ENCODE measurements at places on chromosomes 5 and 9.

GRCh38 chr9:20844916-20845315 lies 160.9 kb downstream of the FOCAD start:
- H3K36me3 ChIP-seq = no peaks in the 10 kb centered on the region
- no peaks in the 10 kb centered on the region for H3K4me1 ChIP-seq
- no peaks in the 10 kb centered on the region for H3K27me3 ChIP-seq

GRCh38 chr9:113148781-113149510 lies 1.9 kb upstream of the SLC31A2 start:
- H3K27me3 ChIP-seq = peaks cover 17% of the 10 kb centered on the region
- no peak overlapping the region for H3K27ac ChIP-seq
- no peak for DNase-seq
- H3K4me3 ChIP-seq = no peak overlapping the region
- H3K4me1 ChIP-seq = no peaks in the 10 kb centered on the region

GRCh38 chr5:87302061-87302460 lies 34.4 kb downstream of the RASA1 start:
- no peaks in the 10 kb centered on the region for H3K27me3 ChIP-seq
- H3K4me3 ChIP-seq = no peak overlapping the region
- no peak overlapping the region for H3K27ac ChIP-seq
- 0 out of 2 replicates have a peak, but pooled peaks cover under 1% of the 10 kb centered on the region for H3K4me1 ChIP-seq
- no peaks in the 10 kb centered on the region for H3K36me3 ChIP-seq

GRCh38 chr9:33778700-33779351 lies 16.5 kb upstream of the PRSS3 start:
- no peaks in the 10 kb centered on the region for H3K4me1 ChIP-seq
- H3K27ac ChIP-seq = no peak overlapping the region
- H3K4me3 ChIP-seq = no peak overlapping the region

- H3K4me3 ChIP-seq = no peak overlapping the region
- no peaks in the 10 kb centered on the region for H3K27me3 ChIP-seq
- 0 out of 2 replicates have a peak, but pooled peaks cover 3% of the 10 kb centered on the region for H3K36me3 ChIP-seq
- H3K4me1 ChIP-seq = no peaks in the 10 kb centered on the region
- DNase-seq = peak; percentile 10
Measured at GRCh38 chr5:132143148-132143547, 69.6 kb downstream of the CSF2 start.

DNA sequence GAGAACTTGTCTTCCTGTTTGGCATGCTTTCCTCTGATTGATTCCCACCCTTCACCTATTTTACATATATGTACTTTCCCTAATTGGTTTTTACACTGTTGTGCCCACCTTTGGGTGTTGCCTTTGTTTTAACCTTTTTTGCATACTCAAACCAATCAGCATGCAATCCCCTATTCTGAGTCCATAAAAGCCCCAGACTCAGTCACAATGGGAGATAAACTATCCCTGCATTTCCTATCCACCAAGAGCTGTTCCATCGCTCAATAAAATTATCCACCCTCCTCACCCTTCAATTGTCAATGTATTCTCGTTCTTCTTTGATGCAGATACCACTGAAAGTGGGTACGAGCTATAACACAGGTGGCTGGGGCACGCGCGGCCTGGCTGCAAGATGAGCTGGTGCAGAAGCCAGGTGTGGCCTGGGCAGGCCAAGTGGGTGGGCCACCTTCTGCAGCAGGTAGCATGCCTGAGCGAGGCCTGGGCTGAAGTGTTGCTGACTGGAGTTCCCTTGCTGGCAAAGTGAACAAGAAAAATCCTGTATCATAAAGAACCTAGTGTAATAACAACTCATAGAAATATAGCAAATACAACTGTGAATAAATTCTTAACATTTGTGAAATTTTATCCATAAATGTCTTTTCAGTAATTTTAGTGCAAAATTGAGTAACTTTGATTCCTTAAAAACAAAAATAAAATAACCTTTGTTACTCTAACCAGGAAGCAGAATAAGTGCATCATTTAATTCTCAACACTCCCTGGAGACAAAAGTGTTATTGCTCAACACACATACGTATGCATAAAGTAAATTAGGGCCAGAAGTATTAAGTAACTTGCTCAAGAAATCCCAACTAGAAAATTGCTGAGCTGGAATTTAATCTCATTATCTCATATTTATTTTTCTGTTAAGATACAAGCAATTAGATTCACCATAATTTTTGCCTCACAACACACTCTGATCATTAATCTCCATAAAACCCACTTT lies 685.3 kb upstream of the EDIL3 start:
- no peaks in the 10 kb centered on the region for H3K36me3 ChIP-seq
- DNase-seq = no peak
- H3K4me1 ChIP-seq = no peaks in the 10 kb centered on the region
- no peak overlapping the region for H3K27ac ChIP-seq

DNA sequence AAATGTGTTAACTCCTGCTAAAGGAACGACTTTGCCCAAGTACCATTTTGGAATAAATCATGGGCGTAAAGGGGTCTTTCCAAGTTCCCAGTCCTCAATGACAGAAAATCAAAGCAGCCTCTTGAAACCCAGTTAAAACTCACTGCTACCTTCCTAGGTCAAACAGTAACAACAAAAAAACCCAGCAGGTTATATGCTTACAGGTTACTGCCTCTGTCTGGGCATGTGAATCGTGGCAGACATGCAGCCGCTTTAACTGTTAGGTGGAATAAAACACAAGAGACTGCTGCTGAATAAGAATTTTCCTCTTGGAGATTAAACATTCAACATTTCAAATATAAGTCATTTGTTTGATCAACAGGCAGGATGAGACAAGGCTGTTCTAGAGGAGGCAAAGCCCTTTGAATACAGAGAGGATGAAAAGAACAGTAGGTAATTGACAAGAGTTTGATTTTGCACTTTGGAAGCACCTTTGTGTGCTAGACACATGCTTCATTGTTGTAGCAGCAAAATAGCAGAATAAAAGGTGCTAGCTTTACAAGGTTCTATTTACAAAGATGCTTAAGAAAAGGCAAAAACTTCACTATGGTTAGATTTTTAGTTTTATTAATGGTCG lies 319.4 kb downstream of the NDUFS4 start:
- no peaks in the 10 kb centered on the region for H3K27me3 ChIP-seq
- H3K4me1 ChIP-seq = peaks cover 27% of the 10 kb centered on the region
- H3K4me3 ChIP-seq = no peak overlapping the region

DNA sequence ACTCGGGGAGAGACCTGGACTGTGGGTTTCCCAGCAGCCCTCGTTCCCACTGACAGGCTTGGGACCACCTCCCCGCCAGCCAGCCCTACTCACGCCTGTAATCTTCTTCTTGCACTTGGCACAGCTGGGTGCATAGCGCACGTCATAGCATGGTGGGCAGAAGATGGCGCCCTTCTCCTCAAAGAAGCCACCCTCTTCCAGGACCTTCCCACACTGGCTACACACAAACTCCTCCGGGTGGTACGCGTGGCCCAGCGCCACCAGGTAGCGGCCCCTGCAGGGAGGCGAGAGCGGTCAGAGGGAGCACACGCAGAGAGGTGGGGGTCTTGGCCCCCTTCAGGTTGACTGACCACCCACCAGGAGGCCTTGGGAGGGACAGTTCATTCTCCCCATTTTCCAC lies 9.4 kb downstream of the PDLIM7 start:
- DNase-seq = no peak
- no peaks in the 10 kb centered on the region for H3K27me3 ChIP-seq
- no peak overlapping the region for H3K4me3 ChIP-seq
- no peak overlapping the region for H3K27ac ChIP-seq
- H3K4me1 ChIP-seq = peaks cover 5% of the 10 kb centered on the region

DNA sequence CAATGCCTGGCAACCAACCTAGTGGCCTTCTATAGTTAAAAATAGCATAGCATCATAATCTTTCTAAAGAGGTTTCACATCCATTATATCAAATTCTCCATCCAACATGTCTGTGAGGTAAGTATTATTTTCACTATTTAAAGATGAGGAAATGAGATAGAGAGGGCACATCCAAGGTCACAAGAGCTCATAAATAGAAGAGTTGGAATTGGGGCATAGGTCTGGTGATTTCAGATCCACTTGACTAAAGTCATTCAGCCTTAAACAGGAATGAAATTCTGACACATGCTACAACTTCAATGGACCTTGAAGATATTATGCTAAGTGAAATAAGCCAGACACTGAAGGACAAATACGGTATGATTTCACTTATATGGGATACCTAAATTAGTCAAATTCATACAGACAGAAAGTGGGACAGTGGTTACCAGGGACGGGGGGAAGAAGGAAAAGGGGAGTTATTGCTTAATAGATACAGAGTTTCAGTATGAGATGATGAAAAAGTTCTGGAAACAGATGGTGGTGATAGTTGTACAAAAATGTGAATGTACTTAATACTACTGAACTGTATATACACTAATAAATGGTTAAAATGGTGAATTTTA lies 259.6 kb upstream of the NR4A3 start:
- H3K36me3 ChIP-seq = no peaks in the 10 kb centered on the region
- no peak for DNase-seq
- no peak overlapping the region for H3K27ac ChIP-seq
- no peak overlapping the region for H3K4me3 ChIP-seq

GRCh38 chr5:14445013-14445412 lies 136.6 kb upstream of the OTULINL start:
- H3K36me3 ChIP-seq = no peaks in the 10 kb centered on the region
- no peak overlapping the region for H3K4me3 ChIP-seq
- no peaks in the 10 kb centered on the region for H3K27me3 ChIP-seq
- no peak for DNase-seq
- peak overlapping the region; percentile 82 for H3K27ac ChIP-seq

DNA sequence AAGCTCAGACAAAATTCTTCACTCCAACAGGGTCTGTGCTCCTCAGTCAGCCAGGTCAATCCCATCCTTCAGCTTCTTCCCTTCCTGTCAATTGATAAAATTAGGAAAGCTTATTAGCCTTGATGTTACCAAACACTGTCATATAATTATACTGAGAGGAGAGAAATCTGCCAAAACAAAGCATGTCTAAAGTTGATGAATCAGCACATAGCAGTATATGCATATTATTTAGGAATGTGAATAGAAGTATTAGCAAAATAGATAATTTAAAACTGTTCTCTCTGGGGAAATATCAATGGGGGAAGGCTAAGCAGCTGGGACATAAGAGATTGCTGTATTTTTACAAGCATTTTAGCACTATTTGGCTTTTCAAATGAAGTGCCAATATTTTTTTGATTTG lies 107.1 kb downstream of the SAXO1 start:
- no peak for DNase-seq
- H3K27me3 ChIP-seq = no peaks in the 10 kb centered on the region
- H3K36me3 ChIP-seq = no peaks in the 10 kb centered on the region
- no peak overlapping the region for H3K4me3 ChIP-seq
- H3K4me1 ChIP-seq = no peaks in the 10 kb centered on the region

DNA sequence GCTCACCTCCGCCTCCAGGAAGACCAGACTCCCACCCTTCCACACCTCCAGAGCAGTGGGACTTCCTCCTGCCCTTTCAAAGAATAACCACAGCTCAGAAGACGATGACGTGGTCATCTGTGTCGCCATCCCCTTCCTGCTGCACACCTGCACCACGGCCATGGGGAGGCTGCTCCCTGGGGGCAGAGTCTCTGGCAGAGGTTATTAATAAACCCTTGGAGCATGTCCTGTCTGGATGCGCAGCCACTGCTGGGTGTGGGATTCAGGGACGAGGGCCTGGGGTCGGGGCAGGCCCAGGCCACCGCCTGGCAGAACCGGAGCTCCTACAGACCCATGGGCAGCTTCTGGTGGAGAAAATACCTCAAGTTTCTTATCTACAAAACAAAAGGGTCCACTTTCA lies 5.0 kb downstream of the PAEP start:
- H3K27ac ChIP-seq = no peak overlapping the region
- no peaks in the 10 kb centered on the region for H3K36me3 ChIP-seq
- H3K4me3 ChIP-seq = no peak overlapping the region
- no peaks in the 10 kb centered on the region for H3K27me3 ChIP-seq
- no peaks in the 10 kb centered on the region for H3K4me1 ChIP-seq

- H3K4me1 ChIP-seq = peaks cover 28% of the 10 kb centered on the region
- DNase-seq = peak; percentile 62
- no peaks in the 10 kb centered on the region for H3K36me3 ChIP-seq
- peak overlapping the region; percentile 76 for H3K4me3 ChIP-seq
Measured at GRCh38 chr5:127031147-127031862, 947 bp upstream of the MARCHF3 start.

DNA sequence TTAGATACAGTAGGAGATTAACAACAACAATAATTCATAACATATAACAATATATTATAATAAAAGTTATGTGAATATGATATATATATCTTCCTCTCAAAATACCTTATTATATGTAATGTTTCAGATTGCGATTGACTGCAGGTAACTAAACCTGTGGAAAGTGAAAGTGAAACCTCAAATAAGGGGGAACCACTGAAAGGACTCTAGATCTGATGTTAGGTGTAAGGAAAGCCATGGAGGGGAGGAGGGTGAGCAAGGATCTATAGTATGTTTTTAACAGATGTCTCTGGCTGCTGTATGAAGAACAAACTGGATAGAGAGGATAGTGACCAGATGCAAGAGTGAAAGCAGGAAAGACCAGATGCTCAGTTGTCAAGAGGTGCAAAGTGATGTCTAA lies 5.8 kb upstream of the FSTL4 start:
- H3K27ac ChIP-seq = no peak overlapping the region
- peaks cover under 1% of the 10 kb centered on the region for H3K4me1 ChIP-seq
- peaks cover 25% of the 10 kb centered on the region for H3K27me3 ChIP-seq
- no peak overlapping the region for H3K4me3 ChIP-seq

DNA sequence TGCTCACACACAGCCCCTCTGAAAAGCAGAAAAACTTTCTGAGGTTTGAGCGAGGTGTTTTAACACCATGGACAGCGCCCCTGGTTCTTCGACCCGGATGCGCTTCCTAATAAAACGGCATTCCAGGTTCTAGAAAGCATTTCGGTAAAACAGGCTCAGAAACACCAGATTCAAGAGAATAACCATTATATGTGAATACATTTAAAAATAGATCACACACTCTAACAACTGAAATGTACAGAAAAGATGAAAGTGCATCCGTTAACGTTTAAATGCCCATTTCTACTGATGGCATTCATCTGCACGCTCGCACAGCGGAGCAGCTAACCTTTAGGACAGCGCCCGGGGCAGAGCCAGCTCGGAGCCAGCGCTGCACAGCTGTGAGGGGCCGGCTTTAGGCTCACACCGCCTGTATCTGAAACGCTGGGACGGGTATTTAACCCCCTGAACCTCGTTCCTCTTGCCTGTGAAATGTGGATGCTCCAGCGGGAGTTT lies 26.3 kb upstream of the TENT4A start:
- H3K27ac ChIP-seq = no peak overlapping the region
- peak; percentile 88 for DNase-seq
- peak overlapping the region; percentile 52 for H3K4me3 ChIP-seq
- H3K36me3 ChIP-seq = no peaks in the 10 kb centered on the region
- no peaks in the 10 kb centered on the region for H3K4me1 ChIP-seq
